ENCODE measurements at places on chromosomes 5 and 9. TPM values are rescaled to one million over a fixed set of nuclear protein-coding genes. Genes with fewer than 3 reads are reported as not detected.

The KCNN2 gene
- not detected for total RNA-seq

GRCh38 chr5:22560147-22560546, 293.0 kb downstream of the CDH12 start:
- no peak for DNase-seq
- H3K27me3 ChIP-seq, result no peaks in the 10 kb centered on the region
- no peaks in the 10 kb centered on the region for H3K36me3 ChIP-seq
- no peaks in the 10 kb centered on the region for H3K4me1 ChIP-seq
- no peak overlapping the region for H3K27ac ChIP-seq
- H3K4me3 ChIP-seq, result no peak overlapping the region

The BAAT gene
- under 0.01 TPM for total RNA-seq

The LHX3 gene
- under 0.01 TPM for total RNA-seq

GRCh38 chr9:76557674-76558225, 98.8 kb downstream of the GCNT1 start:
- peak overlapping the region; percentile 77 for H3K27ac ChIP-seq
- H3K36me3 ChIP-seq, result no peaks in the 10 kb centered on the region
- peaks cover 59% of the 10 kb centered on the region for H3K4me1 ChIP-seq
- no peaks in the 10 kb centered on the region for H3K27me3 ChIP-seq

DNA sequence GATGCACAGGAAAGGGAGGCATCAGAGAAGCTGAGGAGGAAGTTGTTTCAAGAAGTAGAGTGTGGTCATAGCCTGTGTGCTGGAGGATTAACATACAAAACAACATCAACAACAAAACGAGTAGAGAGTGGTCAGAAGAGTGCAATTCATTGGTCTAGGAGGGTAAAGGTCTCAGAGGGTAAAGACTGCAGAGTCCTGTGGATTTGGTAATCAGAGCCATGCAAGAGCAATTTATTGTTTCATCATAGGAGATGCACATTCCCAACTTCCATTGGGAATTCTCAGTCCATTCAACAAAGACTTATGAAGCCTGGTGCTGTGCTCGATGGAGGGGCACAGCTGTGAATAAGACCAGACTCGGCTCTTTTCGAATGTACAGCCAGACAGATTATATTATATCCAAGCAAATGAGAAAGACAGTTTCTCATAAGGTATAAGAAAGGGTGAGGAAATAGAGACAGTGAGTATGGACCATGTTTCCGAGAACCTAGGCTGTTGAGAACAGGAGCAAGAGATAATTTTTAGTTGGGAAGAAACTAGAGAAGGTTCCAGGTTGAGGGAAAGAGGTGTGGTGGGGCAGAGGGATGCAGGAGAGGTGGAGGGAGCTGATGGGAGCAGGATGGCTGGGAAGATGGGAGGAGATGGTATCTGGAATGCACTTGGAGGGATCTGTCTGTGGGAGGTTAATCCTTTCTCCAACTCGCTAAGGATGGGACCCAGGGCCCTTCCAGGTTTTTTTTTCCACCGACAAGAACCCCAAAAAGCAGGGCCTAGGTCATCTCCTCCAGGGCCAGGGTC, 7.9 kb upstream of the MYORG start:
- H3K4me3 ChIP-seq, result no peak overlapping the region
- no peaks in the 10 kb centered on the region for H3K27me3 ChIP-seq
- peaks cover 4% of the 10 kb centered on the region for H3K4me1 ChIP-seq
- peak; percentile 81 for DNase-seq
- no peaks in the 10 kb centered on the region for H3K36me3 ChIP-seq
- H3K27ac ChIP-seq, result no peak overlapping the region

The STKLD1 gene
- total RNA-seq, result 1.2 TPM

The NR3C1 gene
- total RNA-seq, result 113 TPM

The FOXD4L6 gene
- under 0.01 TPM for total RNA-seq

DNA sequence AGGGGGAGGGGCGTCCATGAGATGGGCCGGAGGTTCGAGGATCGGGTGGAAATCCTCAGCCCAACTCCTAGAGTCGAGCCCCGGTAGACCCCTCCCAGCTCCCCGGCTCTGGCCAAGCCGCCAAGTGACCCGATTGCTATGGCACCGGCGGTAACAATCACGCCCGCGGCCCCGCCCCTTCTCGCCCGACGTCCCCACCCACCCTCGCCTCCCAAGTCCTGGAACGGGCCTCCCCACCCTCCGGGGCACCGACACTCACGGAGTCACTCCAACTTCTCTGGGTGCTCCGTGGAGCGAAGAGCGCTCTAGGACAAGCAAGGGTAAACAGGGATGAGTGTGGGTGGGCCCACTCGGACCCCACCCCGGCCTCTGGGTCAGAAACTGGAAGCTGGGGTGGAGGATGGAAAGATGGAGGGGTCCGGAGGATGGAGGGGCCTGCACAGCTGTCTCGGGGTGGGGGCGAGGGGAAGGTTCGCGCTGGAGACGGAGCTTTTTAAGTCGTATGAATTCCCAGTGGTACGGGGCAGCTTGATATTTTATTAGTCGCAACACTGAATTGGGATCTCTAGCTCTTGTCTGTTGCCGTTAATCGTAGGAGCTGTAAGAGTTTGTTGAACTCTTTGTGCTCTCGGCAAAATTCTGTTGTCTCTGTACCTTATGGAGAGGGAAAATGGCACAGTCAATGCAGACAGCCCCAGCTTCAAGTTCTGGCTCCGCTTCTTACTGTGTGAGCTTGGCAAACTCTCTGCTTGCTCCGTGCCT, at the start of gene SPACA9:
Gene SPACA9, plus strand, starts transcription at position 204 of the 762 bp plus-strand sequence. CDS start 5,050 bp downstream, outside the sequence.
- DNase-seq, result peak; percentile 97
- peak within 1 kb of the TSS; percentile 84 for H3K27ac ChIP-seq
- H3K4me1 ChIP-seq, result peaks cover 6% of the 10 kb centered on the region
- H3K27me3 ChIP-seq, result no peaks in the 10 kb centered on the region

The SLC27A6 gene
- not detected for total RNA-seq
